ENCODE measurements at places on chromosomes 2 and 18.

- no peak for DNase-seq
Measured at GRCh38 chr18:57698571-57699276, 77.1 kb upstream of the NARS1 start.

DNA sequence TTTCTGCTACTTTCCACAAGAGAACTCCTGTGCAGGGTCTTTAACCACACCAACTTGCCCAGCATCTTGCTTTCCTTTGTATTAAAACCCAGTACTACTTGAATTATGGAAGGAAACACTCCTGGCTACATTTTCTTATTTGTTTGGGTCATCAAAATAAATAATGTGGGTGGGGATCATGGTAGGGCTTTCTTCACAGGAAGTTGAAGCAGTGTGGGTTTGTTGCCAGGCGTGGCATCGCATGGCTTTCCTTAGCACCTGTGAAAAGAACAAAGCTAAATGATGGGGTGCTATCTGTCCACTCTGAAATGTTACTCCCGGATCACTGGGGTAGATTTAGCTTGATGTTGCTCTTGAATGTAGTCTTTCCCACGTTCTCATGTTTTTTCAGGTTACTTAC lies 18.7 kb downstream of the ARHGAP25 start:
- DNase-seq, result no peak

DNA sequence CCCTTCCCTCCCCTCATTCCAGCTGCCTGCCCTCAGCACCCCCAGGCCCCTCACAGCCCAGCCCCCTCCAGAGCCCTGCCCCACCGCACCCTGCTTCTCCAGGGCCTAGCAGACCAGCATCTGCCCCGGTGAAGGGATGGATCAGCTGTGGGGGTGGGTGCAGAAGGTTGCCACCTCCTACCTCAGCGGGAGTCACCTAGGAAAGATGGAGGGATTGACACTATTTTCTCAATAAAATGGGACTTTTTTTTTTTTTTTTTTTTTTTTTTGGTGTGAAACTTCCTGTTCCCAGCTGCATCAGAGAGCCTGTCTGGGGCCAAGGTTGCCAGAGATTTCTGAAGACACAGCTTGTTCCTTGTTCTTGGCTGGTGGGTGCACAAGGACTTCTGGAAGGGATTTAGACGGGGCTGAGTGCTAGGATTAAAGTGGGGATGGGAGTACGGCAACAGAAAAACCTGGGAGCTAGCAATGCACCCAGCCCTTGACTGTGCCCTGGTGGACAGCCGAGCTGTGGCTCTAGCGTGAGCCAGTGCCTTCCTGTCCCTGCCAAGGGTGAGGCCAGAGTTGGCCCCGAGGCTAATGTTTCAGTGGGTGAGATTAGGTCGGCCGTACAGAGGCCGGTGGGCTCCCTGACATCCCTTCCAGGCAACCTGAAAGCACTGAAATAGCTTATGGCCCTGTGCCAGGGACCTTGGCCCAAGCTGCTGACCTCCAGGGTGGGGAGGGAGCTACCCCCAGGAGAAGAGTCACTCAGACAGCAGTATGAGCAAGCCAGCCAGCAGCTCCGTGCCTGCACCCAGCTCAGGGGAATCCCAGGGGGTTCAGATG lies 4.6 kb downstream of the B3GNT7 start:
- DNase-seq, result no peak

DNA sequence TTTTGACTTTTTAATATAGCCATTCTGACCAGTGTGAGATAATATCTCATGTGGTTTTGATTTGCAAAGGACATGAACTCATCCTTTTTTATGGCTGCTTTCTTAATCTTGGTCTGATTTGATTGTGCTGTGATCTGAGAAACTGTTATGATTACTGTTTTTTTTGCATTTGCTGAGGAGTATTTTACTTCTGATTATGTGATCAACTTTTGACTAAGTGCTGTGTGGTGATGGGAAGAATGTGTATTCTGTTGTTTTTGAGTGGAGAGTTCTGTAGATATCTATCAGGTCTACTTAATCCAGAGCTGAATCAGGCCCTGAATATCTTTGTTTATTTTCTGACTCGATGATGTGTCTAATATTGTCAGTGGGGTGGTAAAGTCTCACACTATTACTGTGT lies 16.8 kb downstream of the SP140L start:
- no peak for DNase-seq

GRCh38 chr2:27993402-27993787 lies 102.9 kb downstream of the BABAM2 start:
- DNase-seq, result no peak

DNA sequence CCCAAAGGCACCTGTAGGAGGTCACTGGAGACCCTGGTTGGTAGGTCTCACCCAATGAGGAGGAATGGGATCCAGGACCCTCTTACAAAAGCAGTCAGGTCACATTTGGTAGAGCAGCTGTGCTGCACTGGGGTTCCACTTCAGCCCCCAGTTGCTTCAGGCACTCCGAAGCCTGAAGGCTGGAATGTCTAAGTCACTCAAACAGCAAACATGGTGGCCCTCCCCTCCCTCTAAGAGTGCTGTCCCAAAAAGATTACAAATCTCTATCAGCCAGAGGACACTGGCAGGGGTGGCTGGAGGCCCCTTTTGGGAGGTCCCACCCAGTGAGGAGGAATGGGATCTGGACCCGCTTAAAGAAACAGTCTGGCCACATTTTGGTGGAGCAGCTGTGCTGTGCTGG lies 17.7 kb downstream of the MSTN start:
- no peak for DNase-seq

DNA sequence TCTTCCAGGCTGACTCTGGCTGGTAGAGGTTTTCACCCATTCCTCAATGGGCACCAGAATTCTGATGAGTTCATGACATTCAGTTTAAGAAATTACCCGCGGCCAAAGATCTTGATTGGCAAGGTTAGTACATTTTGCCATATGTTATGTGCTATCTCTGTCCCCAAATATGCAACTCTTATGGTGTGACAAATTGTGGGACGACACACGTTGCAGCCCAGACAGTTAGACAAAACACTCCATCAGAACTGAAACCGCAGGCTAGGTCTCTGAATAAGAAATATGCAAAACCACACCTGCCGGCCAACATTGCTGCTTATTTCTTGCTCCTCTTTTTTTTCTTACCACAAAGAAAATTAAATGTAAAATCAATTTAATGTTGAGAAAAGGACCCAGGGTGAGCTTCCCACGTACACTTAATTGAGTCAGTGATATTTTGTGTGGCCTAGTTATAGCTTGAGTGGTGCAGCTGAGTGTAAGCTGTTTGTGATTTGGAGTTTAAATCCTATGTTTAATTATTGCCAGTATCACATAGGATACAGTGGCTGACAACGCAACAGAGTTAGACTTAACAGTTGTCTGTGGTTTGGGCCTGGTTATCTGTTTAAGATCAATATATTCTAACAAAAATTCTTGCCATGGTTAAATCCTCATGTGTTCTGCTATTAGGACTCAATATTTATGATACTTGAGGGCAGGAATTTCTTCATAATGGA lies 35.7 kb upstream of the LTBP1 start:
- DNase-seq, result no peak

All from cortex of kidney (tissue), 1 donor.